Hindlimb muscle (tissue), 1 donor: ENCODE measurements at places on chromosomes 1 and 21.

DNA sequence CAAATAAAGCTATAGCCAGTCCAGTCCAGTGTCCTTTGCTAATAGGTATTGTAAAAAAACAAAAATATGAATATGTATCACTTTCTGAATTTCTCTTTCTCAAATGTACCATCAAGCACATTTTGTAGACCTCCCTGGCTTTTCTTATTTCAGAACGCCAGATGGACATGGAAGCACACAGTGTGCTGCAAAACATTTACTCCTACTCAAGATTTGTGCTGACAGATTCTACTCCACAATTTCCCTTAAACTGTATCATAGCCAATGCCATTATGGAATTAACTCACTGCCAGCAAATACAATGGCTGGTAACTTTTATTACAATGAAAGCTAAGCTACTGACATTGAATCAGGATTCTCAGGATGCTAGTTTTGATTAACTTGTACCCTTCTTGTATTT, 30.8 kb upstream of the PLPPR4 start:
- DNase-seq = no peak

DNA sequence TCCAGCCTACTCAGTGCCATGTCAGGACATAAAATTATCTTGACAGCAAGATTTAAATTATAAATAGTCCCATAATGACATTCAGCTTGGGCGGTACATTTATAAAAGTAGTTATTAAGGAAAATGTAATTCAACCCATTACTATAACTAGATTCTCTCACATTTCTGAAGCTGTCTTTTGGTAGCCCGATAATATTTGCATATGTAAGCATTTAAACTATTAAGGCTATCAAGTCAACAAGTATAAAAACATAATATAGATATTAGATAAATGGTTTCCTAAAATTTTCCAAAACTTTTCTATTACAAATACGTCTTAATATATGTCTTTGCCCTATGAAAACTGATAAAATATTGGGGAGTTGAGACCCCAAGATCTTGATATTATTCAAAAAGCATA, 21.6 kb upstream of the GPR52 start:
- DNase-seq = no peak

- no peak for DNase-seq
Measured at GRCh38 chr1:2494323-2494693, 18.2 kb downstream of the PLCH2 start.

DNA sequence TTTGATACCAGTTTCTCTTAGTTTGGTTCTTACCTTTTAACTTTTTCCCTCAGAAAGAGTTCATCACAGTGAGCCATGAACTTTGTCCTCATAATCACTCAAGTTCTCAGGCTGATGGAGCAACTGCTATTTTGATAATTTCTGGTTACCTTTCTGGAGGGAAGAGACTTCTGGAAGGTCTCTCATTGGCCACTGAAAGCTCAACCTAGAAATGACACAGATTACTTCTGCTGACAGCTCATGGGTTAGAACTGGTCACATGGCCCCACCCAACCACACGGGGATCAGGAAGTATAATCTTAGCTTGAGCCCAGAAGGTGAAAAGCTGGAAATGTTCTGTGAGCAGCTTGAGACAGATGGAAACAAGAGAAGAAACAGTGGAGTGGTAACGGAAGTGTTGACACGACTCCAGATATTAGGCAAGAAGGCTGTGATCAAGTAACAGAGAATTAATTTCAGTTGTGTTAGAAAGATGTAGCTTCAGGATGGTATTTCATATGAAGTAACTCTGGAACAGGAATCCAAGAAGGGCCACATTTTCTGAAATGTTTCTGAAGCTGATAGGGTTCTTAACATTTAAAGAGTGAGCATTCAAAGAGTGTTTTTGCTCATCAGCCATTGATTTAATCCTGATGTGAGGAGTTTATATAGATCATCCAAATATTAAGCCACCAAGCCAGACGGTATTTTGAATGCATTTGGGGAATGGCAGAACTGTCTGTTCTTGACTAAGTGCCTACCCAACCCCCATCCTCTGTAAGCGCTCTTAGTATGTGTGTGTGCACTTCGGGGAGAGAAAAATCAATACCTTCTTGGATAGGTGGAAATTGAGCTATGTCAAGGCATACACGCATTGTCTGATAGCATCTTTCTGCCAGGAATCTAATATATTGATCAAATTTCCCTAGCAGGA, 21.9 kb upstream of the XPR1 start:
- no peak for DNase-seq

GRCh38 chr1:226223157-226223785, at the start of gene MIXL1:
TSS of gene MIXL1 (plus strand) at chr1:226223664. CDS start at chr1:226223682, 18 bp downstream.
- DNase-seq = no peak

DNA sequence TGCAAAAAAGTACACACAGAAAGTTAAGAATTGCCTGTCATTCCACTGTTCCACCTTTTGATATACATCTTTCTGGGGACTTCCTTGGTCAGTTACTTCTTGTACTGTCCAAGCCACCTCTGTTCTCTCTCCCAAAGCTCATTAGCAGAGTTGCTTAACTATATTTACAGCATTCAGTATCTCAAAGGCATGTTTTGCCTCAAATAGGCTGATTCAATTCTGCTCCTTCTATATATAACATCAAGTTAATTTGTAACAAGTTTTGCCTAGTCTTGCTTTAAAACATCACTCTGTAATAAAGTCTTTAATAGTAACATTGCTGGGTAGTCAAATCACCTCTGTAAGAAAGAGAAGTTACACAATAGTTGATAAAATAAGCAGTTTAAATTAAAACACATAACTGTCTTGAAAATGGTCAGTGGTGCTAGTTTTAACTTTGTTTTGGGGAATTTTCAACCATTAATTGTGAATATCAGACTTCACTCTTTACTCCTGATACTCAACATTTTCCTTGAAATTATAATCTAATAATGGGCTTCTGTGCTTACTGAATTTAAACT, 35.7 kb downstream of the EDARADD start:
- no peak for DNase-seq

- DNase-seq = no peak
Measured at GRCh38 chr1:25068829-25069228, 138.8 kb upstream of the RUNX3 start.

DNA sequence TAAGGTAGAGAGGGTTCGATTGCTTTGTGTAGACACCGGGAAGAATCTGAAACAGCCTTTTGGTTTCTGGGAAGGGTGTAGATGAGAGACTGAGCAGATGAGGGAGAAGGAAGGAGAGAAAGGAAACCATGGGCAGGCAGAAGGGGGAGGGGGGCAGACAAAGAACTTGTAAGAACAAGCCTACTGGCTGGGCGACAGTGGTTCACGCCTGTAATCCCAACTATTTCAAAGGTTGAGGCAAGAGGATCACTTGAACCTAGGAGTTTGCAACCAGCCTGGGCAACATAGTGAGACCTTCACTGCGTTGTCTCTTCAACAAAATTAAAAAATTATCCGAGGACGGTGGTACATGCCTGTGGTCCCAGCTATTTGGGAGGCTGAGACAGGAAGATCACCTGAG, 106.2 kb downstream of the TM2D1 start:
- DNase-seq = no peak

DNA sequence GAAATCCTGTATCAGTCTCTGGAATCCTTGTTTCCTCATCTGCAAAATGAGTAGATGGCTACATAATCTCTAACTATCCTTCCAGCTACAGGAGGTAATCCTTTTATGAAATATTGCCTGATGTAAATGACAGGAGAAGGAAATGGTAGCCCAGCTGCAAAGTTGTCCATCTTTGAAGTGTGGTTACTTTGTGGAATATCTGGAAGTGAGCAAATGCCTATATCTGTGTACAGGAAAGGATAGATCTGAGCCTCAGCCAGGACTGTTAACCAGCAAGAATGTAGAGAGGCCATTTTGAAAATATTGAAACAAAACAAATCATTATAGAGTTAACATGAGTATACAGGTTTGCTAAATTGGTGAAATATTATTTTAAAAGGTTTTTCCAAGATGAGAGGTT, 74.8 kb upstream of the BMP8A start:
- DNase-seq = no peak

DNA sequence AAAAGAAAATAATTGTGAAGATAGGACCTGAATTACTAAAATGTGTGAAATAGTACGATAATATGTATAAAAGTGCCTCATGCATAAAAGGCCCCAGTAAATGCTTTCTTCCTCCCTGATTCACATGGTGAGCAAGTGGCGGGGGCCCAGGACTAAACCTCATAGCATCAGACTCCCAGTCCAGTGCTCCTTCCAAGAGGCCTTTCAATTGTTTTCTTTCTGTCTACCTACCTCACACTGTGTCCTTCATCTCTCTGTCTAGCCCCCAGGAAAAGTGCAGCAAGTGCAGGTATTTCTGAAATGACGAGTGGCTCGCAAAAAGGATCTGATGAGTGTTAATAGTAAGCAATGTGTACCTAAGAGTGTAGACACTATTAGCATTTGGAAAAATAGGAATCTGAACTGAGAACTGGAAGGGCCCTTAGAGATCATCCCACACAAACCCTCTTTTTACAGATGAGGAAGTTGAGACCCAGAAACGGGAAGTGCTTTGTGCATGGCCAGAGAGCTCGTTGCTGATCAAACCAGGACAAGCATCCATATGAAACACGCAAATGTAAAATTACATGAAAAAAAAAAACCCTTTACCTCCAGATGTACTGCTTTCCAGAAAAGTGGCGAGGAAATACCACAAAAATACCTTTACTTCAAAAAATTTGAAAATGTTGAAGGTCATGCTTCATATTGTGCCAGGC, 118.2 kb upstream of the HOOK1 start:
- no peak for DNase-seq

- DNase-seq = no peak
Measured at GRCh38 chr1:218454700-218455282, 109.7 kb downstream of the TGFB2 start.

DNA sequence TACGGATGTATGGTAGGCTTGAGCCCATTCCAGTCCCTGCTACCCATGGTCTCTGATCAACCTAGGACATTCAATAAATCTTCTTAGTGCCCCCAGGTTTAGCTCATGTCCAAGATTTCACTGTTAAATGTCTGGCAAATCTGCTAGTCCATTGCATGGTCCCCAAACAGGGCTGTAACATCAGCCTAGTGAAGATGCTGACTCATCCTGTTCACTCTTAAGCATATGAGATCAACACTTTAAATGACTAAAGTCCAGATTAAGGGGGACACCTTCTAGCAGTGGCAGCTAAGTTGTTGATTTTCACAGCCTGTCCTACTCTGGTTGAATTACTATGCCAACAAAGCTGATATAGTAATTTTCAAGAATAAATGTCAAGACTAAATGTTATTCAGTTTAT, 46.5 kb upstream of the NUF2 start:
- no peak for DNase-seq
